ENCODE measurements at places on chromosomes 16 and 17. TPM values are rescaled to one million over a fixed set of nuclear protein-coding genes. Genes with fewer than 3 reads are reported as not detected.
A peak's percentile ranks its signal among the peaks of the same experiment; 100 is the strongest.

KRT17 gene
- 1,205 TPM for total RNA-seq

TEX19 gene
- total RNA-seq, result not detected

ATP2A3 gene
- total RNA-seq, result 5.5 TPM

CYB5B gene
- total RNA-seq, result 34.9 TPM

C1QTNF1 gene
- 15.8 TPM for total RNA-seq

HSD17B1 gene
- 0.59 TPM for total RNA-seq

KRT222 gene
- total RNA-seq, result 0.49 TPM

CETP gene
- total RNA-seq, result 2.9 TPM

DNAI2 gene
- not detected for total RNA-seq

KATNB1 gene
- 13.8 TPM for total RNA-seq

EVI2A gene
- 8.9 TPM for total RNA-seq

GRCh38 chr16:82432261-82432660, 194.5 kb upstream of the CDH13 start:
- DNase-seq, result no peak

DNA sequence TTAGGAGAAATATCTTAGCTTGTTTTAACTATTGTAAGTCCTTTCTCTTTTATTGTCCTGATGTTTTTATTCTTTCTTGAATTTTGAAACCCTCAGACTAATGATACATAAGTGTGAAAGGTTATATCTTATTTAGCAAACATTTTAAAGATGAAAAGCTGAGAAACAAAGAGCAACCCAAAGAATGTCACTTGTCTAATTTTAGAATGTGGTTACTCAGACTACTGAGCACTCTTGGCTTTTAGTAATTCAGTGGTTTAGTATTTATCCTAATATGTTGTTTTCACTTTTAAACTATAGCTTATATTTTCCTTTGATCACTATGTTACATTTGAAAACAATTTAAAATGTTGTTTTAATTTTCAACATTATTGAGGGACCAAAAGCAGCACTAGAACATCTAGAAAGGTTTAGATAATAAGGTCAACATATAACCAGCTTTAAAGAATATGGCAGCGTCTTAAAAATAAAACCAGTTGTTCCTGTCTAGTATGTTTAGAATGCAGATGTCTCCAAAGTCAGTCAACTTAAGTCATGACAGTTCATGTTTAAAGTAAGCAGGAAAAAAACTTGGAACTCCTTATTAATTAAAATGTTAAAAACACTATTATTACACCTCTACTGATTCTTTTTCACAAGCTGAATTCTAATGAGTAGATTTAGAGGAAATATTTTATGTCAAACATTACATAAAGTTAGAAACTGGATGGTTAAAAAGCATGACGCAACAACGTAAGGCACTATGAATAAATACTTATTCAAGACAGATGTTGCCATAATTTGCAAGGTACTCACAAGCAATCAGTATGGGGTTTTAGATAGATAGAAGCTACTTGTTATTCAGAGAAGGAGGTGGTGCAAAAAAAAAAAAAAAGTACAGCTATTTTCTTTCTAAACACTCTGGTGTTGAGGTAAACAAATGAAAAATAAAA, 2.4 kb downstream of the MBTD1 start:
- DNase-seq, result no peak

- DNase-seq, result no peak
Measured at GRCh38 chr16:68393333-68393732, 55.0 kb downstream of the SMPD3 start.

DNA sequence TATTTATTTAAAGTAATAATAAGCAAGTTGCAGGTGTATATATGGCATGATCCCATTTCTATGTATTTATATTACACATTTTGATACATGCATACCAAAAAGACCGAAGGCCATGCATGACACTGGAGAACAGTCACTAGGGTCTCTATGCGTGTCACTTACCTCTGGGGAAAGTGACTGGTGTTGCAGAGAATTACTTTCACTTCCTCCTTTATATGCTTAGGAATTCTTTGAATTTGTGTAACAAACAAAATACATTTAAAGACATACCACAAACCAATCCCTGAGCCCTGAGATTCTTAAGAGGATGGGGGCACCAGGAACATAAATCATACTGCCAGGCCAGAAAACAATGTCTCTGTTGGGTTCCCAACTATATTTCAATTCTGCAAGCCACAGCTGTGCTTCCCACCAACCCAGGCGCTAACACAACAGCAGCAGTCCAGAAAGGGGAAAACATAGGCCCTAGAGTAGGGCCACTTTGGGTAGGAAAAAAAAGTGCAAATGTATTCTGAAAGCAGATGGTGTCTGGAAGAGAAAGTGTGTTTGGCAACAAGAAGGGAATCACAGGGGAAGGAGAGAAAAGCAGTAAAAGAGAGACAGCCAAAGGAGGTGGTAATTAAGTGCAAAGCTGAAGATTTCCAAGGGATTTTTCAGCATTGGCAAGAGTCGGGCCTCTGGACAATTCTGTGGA, 24.5 kb upstream of the HYDIN start:
- peak; percentile 40 for DNase-seq

DNA sequence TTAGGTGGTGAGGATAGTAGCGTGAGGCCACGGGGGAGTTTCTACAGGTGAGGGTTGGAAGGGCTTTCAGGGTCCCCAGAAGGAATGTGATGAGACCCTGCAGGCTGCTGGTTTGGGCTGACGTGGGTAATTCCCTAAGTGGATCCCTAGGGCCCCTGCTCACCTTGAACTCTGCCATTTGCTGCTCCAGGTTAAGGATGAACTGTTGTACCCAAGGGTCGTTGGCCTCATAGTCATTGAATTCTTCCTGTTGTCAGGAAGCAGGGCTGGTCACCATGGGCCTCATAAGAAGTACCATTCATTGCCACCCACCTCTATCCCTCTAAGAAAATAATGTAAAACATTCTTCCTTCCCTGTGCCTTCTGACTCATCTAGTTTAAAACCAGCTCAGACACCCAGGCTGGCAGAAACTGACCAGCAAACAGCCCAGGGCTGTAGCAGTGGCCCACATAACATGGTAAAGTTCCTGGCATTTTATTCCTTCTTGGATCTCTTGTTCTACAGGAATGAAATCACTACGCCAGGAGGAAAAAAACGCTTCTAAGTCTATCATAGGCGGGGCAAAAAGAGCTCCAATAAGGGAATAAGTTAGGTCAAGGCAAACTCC, 27.6 kb downstream of the FCSK start:
- no peak for DNase-seq

DNA sequence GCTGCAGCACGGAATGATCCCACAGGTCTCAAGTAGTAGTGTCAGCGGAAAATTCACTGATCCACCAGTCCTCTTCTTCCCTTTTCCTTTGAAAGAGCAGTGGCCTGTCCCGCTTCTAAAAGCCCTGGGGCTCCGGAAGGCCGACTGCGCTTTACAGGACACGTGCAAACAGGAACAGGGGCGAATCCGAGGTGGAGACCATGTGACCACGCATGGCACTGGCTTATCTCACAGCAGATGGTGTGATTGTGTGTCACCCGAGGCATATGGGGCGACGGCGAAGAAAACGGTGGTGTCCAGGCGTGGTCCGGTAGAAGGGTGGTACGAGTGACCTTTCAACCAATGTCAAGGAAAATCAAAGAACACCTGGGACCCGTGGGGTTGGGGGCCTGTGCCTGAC, 12.0 kb upstream of the KCNJ18 start:
- no peak for DNase-seq

DNA sequence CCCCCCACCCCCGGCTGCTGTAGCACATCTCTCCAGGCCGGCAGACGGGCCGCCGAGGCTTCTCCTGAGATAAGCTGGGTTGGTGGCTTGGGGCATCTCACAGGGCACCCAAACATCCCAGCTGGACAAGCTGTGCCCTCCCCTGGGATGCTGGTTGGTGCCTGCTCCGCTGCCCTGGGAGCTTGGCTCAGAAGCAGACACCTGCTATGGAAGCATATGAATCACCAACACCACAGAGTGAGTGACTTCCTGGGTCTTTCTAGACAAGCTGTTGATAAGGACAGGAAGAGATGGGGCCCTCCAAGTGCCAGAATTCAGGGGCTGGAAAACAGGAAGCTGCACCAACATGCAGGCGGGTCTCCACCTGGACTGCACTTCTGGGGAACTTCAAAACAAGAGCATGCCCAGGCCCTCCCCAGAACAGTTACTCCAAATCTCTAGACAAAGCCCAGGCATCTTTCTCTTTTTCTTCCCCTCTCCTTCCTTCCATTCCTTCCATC, 13.7 kb downstream of the C16orf95 start:
- no peak for DNase-seq

DNA sequence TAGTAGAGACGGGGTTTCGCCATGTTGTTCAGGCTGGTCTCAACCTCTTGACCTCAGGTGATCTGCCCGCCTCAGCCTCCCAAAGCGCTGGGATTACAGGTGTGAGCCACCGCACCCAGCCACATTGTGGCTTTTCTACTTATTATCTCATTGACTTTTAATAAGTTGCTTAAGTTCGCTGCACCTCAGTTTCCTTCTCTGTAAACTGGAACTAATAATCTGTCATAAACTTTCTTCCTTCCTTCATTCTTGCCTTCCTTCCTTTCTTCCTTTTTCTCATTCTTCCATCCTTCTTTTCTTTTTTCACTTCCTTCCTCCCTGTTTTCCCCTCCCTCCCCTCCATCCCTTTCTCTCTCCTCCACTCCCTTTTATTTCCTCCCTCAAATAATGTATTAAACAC, 192.2 kb downstream of the MAF start:
- DNase-seq, result no peak

- no peak for DNase-seq
Measured at GRCh38 chr17:14505606-14506005, 204.7 kb downstream of the HS3ST3B1 start.

- no peak for DNase-seq
Measured at GRCh38 chr16:29146266-29146665, 161.4 kb downstream of the LAT start.

DNA sequence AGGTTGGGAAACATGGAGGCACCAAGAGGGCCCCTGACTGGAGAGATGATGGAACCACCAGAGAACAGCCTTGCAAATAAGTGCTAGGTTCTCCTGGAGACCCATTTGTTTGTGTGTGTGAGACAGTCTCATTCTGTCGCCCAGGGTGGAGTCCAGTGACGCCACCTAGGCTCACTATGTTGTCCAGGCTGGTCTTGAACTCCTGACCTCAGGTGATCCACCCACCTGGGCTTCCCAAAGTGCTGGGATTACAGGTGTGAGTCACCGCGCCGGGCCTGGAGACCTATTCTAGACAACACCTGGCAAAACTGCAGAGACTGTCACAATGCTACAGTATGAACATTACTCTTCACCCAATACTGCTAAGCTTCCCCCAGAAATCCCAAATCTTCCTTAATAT, 1.5 kb downstream of the NPLOC4 start:
- no peak for DNase-seq

GRCh38 chr16:66905633-66906539, 12.8 kb downstream of the CDH16 start:
- DNase-seq, result no peak

DNA sequence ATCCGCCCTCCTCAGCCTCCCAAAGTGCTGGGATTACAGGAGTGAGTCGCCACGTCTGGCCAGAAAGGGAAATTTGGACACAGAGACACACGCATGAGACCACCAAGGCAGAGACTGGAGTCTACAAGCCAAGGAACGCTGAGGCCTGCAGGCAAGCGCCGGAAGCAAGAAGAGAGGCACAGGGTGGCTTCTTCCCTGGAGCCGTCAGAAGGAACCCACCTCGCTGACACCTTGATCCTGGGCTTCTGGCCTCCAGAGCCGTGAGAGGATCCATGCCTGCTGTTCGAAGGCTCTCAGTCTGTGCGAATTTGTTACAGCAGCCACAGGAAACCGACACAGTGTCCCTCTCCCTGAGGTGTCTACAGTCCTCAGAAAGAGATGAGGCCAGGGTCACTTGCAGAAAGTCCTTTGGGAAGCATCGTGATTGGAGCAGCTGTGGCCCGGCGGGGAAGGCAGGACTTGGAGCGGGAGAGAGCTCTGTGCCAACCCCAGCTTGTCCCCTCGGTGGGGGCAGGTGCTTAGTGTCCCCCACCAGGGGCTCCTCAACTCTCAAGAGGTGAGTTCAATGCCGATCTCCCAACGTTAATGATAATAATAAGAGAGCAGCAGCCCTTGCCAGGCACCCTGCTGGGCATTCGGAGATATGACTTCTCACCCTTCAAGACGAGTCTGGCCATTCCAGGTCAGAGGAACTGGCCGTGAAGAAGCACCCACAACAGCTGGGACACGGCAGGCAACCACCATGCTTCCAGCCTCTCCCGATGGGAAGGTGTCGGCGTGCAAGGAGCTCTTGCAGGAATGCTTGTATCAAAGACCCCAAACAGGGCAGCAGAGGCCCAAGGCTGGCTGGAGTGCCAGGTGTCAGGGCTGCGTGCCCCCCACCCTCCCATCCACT, 68.4 kb upstream of the TNRC6C start:
- DNase-seq, result no peak

- no peak for DNase-seq
Measured at GRCh38 chr17:4394208-4395110, 28.0 kb upstream of the UBE2G1 start.

DNA sequence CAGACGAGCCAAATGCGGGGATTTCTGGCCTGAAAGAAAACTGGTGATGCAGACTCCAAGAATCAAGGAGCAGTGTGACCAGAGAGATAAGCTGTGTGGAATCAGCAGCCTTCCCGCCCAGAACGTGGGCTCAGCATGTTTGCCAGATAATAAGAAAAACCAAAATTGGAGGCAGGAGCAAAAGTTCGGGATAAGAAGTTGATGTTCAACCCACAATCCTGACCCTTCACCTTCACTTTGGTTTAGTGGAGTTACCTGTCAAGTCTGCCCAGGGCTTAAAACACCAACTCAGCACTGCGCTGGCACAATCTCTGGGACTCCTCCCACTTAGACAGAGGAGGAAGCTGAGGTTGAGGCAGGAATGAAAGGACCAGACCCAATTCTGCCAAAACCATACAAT, 3.1 kb downstream of the SLC43A2 start:
- no peak for DNase-seq

DNA sequence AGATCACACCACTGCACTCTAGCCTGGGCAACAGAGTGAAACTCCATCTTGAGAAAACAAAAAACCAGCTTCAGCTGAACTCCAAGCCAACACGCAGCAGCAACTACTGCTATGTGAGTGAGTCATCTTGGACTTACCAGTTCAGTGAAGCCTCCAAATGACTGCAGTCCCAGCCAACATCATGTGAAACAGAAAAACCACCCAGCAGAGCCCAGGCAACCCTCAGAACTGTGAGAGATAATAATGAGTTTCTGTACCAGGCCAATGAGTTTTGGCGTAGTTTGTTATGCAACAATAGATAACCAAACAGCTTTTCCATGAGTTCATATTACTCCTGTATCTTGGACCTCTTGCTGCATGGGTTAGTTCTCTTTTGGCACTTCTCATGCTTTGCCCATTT, 23.3 kb downstream of the PHF12 start:
- DNase-seq, result no peak

GRCh38 chr17:73089322-73090317, 2.9 kb downstream of the SLC39A11 start:
- DNase-seq, result no peak

GRCh38 chr17:11239379-11239970, 1.5 kb upstream of the SHISA6 start:
- no peak for DNase-seq

- DNase-seq, result no peak
Measured at GRCh38 chr17:27596096-27596495, 34.9 kb upstream of the LGALS9 start.

DNA sequence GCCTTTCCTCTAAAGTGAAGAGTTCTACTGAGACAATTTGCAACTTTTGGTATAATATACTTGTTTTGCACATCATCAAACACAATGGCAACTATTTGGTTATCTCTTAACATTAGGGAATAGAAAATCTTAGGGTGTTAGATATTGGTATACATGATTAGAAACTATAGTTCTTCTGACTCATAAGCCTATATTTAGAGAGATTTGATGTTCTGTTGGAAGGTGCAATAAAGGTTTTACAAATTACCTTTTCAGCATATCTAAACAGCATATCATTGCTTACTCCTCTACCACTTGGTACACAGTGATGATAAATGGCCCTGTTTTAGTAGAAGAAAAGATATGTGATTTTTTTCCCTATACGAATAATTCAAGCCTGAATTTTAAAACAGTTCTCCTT, 6.2 kb downstream of the EVI2B start:
- no peak for DNase-seq
